ENCODE measurements at places on chromosomes 16 and 17.

- DNase-seq, result no peak
These were observed 3.9 kb downstream of the CNGB1 start for GRCh38 chr16:57966986-57967385.

GRCh38 chr16:77450790-77451487, 16.1 kb upstream of the ADAMTS18 start:
- DNase-seq, result no peak

DNA sequence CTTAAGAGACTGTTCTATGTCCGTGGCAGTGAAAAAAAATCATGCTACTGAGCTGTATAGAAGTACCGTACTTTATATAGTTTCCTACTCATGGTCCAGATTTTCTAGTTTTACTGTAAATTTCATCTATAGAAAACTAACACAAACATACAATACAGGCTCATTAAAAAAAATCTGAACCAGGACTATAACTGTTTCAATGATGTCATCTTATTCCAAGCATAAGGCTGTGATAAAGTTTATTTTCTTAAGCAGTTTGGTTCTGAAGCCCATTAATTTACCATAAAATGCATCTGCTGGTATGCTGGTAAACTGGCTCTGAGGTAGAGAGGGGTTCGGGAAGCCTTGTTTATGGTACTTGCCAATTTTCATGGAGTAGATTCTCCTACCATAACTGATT, 16.7 kb upstream of the NETO2 start:
- no peak for DNase-seq

DNA sequence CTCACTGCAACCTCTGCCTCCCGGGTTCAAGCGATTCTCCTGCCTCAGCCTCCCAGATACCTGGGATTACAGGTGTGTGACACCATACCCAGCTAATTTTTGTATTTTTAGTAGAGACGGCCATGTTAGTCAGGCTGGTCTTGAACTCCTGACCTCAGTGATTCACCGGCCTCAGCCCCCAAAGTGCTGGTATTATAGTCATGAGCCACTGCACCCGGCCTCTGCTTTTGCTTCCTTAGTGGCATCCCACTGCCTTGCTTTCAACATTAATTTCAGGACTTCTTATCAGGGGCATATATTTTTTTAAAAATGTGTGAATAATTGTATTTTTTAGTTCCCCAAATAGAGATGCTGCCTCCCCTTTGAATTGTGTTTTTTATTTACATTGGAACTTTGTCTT, 98.8 kb downstream of the SYCE1L start:
- no peak for DNase-seq

- no peak for DNase-seq
These were observed 69.9 kb downstream of the AKAP1 start for GRCh38 chr17:57154921-57155320.

DNA sequence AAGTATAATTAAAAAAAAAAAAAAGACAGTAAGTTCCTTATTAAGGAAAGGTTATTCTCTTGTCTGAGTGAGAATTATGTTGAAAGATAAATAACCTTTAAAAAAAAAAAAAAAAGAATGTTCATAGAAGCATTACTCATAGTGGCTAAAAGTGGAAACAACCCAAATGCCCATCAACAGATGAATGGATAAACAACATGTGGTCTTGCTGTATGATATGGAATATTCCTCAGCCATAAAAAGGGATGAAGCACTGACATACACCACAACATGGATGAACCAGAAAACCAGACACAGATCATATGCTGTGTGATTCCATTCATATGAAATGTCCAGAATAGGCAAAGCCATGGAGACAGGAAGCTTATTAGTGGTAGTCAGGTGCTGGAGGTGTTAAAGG, 9.2 kb upstream of the CCNF start:
- DNase-seq, result no peak

GRCh38 chr17:48755356-48755755, 26.8 kb upstream of the HOXB13 start:
- DNase-seq, result no peak
